ENCODE measurements at places on chromosomes 16 and 17.

DNA sequence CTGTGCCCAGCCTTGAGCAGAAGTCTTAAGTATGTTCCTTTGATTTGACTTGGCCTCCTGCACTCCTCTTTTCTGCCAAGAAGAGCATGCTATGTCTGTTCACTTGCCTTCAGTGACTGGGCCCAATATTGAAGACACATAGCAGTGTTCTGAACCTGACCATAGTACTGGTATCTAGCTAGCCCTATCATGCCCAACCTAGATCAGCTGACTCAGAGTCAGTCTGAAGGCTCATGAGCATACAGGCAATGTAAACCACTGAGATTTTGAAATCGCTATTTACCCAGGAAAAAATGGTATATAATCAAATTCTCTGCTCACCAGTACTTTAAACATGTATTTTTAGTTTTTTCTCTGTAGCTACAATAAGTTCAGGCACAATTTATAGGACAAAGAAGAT, 129.4 kb downstream of the TANC2 start:
- no peak for DNase-seq

DNA sequence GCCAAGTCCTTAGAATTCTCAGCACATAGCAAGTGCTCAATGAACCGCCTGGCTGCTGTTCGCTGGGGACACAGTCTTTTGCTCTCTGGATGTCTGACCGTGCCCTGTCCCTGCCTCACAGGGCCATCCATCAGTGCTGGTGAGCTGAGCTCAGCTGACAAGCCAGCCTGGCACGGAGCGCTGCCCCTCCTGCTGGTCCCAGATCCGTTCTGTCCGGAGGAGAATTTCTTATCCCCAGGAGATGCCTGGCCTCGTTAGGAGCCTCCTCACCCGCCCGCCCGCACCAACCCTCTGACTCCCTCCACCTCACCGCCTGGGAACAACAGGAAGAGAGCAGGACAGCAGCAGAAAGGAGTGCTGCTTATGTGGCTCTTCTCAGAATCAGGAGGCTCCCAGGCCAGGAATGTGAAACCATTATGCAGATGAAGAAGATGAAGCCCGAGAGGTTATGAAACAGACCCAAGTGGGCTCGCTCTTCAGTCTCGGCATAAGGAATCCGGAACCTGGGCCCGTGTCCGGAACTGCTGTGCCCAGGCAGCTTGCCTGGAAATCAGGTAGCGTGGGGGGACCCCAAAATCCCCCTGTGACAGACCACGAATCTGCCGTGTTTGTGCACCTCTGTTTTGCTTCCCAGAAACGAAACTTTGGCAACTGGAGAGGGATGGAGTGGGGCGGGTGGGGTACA, 28.8 kb upstream of the RMI2 start:
- no peak for DNase-seq

DNA sequence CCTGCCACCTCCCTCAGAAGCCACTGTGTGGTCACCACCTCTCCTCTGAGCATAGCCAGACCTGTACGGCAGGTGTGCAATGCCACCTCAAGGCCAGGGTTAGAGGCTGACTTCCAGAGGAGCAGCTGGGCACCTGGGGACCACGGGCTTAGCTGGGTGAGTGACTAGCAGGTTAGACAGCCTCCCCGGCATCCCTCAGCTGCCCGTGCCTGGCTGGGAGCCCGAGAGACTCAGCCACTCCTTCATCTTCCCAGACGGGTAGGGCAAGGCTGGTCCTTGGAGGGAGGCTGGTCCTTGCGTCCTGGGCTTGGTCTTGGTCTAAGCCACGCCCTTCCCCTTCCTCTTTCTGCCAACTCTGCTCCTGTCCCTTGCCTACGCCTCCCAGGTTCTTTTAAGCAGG, 7.8 kb downstream of the CRHR1 start:
- no peak for DNase-seq

- no peak for DNase-seq
Measured at GRCh38 chr16:1216296-1216619, 8.8 kb downstream of the TPSG1 start.

- DNase-seq: no peak
Measured at GRCh38 chr17:81470944-81471817, 41.4 kb downstream of the ACTG1 start.

- no peak for DNase-seq
Measured at GRCh38 chr16:721765-722540, 1.0 kb downstream of the ANTKMT start.

DNA sequence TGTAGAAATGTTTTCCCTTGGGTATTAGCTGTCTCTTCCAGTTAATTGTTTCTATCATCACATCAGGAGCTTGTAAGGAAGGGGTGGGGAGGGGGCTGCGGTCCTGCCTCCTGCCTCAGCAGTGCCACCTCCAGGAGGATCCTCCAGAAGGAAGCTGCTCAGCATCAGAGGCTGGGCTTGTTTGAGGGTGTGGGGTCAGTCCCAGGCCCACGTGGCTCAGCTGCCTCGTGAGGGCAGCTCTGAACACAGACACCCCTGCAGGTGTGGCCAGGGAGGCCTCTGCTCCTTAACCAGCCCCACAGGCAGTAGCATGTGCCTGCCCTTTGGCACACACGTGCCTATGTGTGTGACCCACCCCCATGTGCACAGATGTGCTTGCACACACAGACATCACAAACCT, 46.3 kb downstream of the MRM1 start:
- DNase-seq: peak; percentile 49

GRCh38 chr16:86951831-86952598, 365.2 kb downstream of the C16orf95 start:
- no peak for DNase-seq

DNA sequence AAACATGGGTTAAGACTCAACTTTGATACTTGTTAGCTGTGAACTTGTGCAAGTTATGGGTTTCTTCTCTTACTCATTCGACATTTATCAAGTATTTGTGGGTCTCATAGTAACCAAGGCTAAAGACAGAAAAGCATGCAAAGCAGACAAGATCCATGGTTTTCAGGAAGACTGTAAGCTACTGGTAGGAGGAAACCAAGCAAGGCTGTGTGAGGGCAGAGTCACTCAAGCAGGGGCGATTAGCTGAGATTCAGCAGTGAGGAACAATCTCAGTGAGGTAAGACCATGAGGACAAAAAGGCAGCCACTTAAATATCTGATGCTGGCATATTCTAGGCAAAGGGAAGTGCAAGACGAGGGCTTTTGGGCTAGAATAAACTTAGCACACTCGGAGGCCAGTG, 29.5 kb downstream of the MBTD1 start:
- DNase-seq: no peak

DNA sequence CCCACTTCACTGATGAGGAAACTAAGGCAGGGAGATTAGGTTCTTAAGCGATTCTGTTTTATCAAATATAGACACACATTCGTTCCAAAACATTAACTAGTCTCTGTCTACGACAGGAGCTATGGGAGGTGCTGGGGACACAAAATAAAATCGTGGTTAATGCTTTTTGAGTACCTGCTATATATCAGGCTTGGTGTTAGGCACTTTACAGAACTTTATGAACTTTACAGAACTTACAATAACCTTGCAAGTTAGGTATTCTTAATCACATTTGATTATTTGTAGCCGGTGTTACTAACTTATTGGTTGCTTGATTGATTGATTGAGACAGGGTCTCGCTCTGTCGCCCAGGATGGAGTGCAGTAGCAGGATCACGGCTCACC, 538 bp upstream of the HEATR3 start:
- DNase-seq: no peak

DNA sequence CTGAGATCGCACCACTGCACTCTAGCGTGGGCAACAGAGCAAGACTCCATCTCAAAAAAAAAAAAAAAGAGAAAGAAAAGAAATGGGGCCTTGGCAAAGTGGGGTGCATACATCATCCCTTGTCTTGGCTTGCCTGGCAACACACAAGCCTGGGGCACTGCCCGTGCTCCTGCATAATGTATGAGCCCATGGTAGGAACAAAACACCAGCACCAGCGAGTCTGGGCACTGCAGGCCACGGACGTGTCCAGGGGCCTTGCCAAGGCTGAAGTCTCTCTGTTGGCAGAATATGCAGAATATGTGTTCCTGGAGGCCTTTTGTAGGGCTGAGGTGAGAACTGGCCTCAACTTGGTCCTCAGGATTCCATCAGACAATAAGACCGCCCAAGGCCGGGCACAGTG, 15.7 kb upstream of the ALDOA start:
- DNase-seq: no peak

DNA sequence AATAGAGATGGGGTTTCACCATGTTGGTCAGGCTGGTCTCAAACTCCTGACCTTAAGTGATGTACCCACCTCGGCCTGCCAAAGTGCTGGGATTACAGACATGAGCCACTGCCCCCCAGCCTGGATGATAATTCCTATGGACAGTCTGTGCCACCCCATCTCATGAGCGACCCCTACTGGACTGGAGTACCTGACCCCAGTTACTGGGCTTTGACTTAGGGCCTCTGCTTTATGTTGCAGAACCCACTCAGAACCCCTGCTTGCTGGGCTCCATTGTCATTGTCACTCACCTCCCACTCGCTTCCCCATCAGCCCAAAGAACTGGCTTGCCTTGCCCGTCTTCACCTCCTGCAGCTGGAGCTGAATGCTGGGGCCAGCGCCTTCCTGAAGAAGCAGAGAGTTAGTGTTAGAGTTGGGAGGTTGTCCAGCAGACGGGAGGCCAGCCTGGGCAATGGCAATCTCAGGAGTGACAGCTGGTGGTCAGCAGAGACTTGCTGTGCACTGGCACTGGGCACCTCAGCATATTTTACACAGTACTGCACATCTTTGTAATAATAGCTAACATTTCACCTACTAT, 4.0 kb downstream of the TAC4 start:
- no peak for DNase-seq

GRCh38 chr17:31509095-31509804, 117.8 kb downstream of the RAB11FIP4 start:
- DNase-seq: no peak

DNA sequence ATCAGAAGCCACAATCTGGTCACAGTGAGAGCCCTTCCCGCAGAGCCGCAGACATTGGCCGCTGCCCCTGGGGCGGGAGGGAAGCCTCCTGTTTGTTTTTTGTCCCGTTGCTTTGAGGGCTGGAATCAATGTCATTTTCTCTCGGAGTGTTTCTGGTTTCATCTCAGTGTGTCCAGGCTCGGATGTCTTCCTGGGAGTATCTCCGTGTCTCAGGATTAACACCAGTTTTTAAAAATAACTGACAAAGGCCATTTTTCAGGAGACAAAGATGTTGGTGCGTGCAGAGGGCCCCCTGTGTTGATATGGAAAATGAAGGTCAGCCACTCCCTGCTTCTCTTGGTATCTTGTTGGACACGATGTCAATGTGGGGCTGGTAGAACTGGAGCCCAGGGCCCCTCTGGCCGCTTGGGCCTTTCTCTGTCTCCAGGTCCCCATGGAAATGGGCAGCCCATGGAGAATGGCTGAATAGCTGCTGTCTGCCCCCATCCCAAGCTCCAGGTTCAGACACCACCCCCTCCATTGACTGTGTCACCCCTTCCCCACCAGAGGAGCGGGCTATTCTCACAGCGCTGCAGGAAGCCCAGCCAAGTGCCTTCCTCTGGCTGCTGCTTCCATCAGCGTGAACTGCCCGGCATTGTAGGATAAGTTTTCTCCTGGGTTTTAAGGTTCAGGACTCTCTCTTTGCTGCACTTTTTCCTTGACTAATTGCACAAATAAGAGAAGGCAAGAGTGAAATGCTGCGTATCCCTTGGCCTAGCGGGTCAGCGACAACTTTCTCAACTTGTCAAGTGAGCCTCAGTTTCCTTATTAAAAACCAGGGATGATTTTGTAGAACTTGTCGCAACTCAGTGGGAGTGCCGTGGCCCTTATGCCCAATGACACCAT, 72.2 kb upstream of the METTL9 start:
- DNase-seq: no peak

GRCh38 chr17:72426948-72427760, 306.3 kb downstream of the SOX9 start:
- no peak for DNase-seq

DNA sequence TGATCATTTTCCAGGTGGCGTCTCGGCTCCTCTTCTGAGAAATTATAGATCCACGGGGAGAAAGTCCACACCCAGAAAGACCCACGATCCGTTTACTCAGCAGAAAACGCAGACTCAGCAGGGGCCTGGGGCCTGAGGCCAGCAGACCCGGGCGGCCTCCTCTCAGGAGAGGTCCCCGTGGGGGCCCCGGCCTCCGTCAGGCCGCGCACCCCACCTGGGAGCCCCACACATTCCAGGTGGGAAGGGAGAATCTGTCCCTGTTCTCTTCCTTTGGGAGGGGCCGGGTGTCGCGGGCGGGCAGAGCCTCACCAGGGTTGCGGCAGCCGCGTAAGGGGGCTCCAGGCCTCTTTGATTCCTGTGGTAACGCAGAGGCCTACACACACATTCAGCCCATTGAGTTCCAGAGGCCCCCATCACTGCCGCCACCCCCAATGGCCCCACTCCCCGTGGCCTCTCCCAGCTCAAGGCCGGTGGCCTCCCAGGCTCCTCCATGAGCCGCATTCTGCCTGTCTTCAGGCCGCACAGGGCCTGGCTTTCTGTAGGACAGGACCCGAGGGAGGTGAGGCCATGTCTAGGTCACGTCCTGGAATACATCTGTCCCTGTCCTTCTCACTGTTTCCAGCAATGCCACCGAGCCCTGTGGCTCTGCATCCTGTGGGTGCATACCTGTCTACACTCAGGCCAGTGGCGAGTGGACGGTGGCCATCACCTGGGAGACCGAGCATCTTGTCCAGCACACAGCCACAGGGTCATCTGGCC, 1.6 kb upstream of the IGFALS start:
- no peak for DNase-seq

- no peak for DNase-seq
Measured at GRCh38 chr17:238964-239259, 57.5 kb upstream of the DOC2B start.

GRCh38 chr16:75000481-75001081, 1.8 kb downstream of the ZNRF1 start:
- DNase-seq: no peak

DNA sequence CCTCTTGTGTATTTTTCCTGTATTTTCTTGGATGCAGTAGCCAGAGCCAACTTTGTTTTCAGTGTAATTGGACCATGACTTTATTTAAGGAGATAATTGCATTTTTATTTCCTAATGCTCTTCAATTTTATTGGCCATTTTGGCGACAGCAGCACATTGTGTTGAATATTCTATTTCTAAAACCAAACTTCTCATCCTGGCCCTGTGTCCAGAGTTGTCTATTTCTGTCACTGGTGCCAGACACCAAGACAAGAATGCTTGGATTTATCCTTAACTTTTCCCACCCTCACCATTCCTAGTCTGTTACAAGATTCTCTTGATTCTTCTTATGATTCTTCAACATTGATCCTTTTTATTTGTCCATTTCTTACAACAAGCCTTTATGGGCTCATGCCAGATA, 37.1 kb downstream of the ARHGAP44 start:
- DNase-seq: no peak

- DNase-seq: no peak
Measured at GRCh38 chr17:55811536-55811935, 60.7 kb downstream of the PCTP start.
